Smooth muscle cell of bladder (primary cell): ENCODE measurements at places on chromosomes 12 and 14. TPM values are rescaled to one million over a fixed set of nuclear protein-coding genes. Genes with fewer than 3 reads are reported as not detected.

The ESYT1 gene
- 163 and 185 TPM in 2 replicates for total RNA-seq

The SLC5A8 gene
- not detected in 2 replicates for total RNA-seq

The C12orf54 gene
- not detected in 2 replicates for total RNA-seq

The PFDN5 gene
- 998 and 1,105 TPM in 2 replicates for total RNA-seq

The HRK gene
- total RNA-seq = not detected in 2 replicates

The TGFB3 gene
- total RNA-seq = 12.2 and 19.8 TPM in 2 replicates

The OLR1 gene
- 0.92 and 3.1 TPM in 2 replicates for total RNA-seq

The MNAT1 gene
- 34.9 and 36.4 TPM in 2 replicates for total RNA-seq

The RNASE2 gene
- total RNA-seq = not detected in 2 replicates

The TRHDE gene
- total RNA-seq = 3.5 and 18.3 TPM in 2 replicates

The MYL2 gene
- not detected in 2 replicates for total RNA-seq

The RTN1 gene
- total RNA-seq = 1.6 and 2.7 TPM in 2 replicates

The TMCC3 gene
- total RNA-seq = 0.71 and 1.4 TPM in 2 replicates

The USP44 gene
- 6.0 and 13.8 TPM in 2 replicates for total RNA-seq

The LIMA1 gene
- 100 and 107 TPM in 2 replicates for total RNA-seq

The SERPINA10 gene
- not detected in 2 replicates for total RNA-seq

The KRT79 gene
- not detected in 2 replicates for total RNA-seq

The C3AR1 gene
- 0.14 and 0.18 TPM in 2 replicates for total RNA-seq

The TAS2R13 gene
- total RNA-seq = 0.65 and 0.85 TPM in 2 replicates

The INHBC gene
- not detected in 2 replicates for total RNA-seq
